ENCODE measurements at places on chromosomes 4 and X. TPM values are rescaled to one million over a fixed set of nuclear protein-coding genes. Genes with fewer than 3 reads are reported as not detected.

HSFX4 gene
- not detected for total RNA-seq

DCAF12L2 gene
- not detected for total RNA-seq

P2RY8 gene
- 40.1 TPM for total RNA-seq

PCSK1N gene
- total RNA-seq, result 1.9 TPM

PFKFB1 gene
- total RNA-seq, result 1.6 TPM

NWD2 gene
- not detected for total RNA-seq

EFNB1 gene
- 5.1 TPM for total RNA-seq

GRID2 gene
- total RNA-seq, result not detected

GAGE12C gene
- total RNA-seq, result not detected

ZNF674 gene
- 3.7 TPM for total RNA-seq

FAT4 gene
- not detected for total RNA-seq

HTN3 gene
- total RNA-seq, result not detected

VGLL1 gene
- total RNA-seq, result not detected

CPEB2 gene
- 13.5 TPM for total RNA-seq

NEUROG2 gene
- total RNA-seq, result 0.26 TPM

RHOXF2B gene
- not detected for total RNA-seq

RRH gene
- 0.99 TPM for total RNA-seq

ADGRA3 gene
- total RNA-seq, result 13.9 TPM

GRCh38 chr4:128846063-128846462 lies 36.6 kb downstream of the JADE1 start:
- no peak for DNase-seq

DNA sequence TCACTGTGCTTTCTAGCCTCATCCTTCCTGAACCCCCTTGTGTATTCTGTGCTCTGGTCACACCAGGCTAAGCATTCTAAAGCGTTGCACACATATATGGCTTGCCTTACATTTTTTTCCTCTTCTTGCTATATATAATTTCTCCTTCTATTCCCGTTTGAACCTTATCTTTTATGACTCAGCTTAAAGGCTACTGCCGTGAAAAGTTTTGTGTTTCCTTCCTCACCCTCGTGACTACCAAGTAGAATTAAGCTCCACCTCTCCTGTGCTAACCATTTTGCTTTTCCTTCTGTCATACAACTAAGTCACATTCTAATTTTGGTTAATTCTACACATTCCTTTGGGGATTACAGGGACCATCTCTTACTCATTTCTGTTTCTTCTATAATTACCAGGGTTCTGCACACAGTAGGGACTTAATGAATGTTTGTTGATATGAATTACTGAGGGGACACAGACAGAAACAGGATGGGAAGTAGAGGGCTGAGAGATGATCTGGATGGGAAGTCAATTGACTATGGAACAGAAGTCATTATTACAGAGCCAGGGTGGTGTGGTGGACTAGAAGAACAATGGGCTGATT lies 67.1 kb downstream of the DOCK11 start:
- no peak for DNase-seq

DNA sequence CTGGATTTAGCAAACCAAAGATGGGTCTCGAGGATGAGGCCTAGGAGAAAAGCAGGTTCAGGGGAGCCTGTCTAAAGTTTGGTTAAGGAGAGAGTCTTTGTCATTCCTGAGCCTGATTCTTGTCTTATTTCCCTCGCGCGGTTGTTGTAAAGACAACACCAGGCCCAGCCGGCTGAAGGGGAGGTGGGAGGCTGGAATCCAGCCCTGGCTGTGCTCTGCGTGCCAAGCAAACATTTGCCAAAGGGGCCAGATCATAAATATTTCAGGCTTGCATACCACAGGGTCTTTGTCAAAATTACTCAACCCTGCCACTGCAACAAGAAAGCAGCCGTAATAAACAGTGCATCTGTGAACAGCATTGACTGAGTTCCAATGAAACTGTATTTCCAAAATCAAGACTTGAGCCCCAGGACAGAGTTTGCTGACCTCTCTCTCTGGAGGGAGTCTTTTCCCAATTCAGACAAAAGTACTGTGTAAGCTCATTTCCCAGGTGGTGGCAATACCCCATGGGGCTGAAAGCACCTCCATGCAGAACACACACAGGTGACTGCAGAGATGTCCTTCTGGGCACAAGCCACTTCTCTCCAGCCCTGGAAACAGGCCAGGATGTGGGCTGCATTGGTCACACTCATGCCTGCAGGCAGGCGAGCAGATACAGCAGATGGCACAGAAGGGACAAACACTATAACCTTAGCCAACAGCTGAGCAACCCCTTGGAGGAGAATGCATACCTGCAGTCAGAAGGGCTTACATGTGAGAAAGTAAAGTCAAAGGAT lies 320.3 kb downstream of the STK32B start:
- DNase-seq, result no peak

GRCh38 chr4:137361756-137362470 lies 170.4 kb downstream of the PCDH18 start:
- no peak for DNase-seq

DNA sequence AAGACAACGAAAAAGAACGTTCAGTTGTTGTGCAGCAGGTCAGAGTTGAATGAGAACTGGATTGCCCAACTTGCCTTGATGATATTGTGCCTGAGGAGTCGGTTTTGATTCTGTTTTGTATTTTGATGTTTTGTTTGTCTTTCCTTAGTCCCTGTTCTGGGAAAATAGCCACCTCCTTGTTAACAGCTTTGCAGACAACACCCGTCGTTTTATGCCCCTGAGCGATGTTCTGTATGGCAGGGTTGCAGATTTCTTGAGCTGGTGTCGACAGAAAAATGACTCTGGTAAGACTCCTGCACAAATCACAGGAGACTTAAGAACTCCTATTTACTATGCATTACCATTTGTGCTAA lies 4.5 kb downstream of the BST1 start:
- DNase-seq, result no peak

- no peak for DNase-seq
These were observed 8.0 kb upstream of the CDKN2AIP start for GRCh38 chr4:183436417-183436816.

- no peak for DNase-seq
These were observed 19.1 kb downstream of the GSX2 start for GRCh38 chr4:54118850-54119589.

GRCh38 chr4:155787113-155787710 lies 28.4 kb downstream of the GUCY1B1 start:
- peak; percentile 5 for DNase-seq

- no peak for DNase-seq
These were observed 36.8 kb downstream of the CC2D2A start for GRCh38 chr4:15506464-15506863.

DNA sequence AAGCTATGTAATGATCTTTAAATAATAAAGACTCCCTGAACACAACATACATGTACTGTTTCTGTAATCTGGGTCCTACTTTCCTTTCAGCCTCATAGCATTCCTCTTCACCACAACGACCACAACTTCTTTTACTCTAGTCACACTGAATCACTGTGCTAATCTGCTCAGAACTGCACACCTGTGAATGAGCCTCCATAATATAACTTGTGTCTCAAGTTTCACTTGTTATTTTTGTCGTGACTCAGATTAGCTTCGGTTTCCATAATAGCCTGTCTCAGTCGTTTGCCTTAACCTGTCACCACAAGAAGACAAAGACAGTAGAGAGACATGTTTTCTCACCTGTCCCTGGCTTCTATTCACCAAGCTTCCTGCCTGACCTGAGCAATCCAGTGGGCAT lies 61.8 kb downstream of the MAGED1 start:
- no peak for DNase-seq

DNA sequence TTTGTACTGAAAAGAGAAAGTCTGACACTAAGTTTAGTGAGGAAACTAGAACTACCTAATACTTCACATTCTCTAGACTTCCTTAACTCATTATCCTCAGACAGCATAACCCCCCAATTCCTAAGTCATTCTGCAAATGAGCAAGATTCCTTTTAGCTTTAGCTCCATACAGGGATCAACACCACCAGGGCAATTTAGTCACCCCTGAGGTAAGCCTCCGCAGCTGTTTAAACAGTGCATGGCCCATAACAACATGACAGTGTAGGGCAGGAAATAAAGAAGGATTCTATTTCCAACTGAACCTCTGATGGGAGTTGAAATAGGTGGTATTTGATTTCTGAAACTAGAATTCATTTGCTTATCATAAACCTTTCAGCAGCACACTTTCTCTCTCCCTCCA lies 112.8 kb upstream of the DKK2 start:
- no peak for DNase-seq

GRCh38 chrX:54695231-54695630 lies 102.8 kb downstream of the ITIH6 start:
- no peak for DNase-seq

- DNase-seq, result no peak
These were observed 215.8 kb downstream of the MID1IP1 start for GRCh38 chrX:39017077-39017476.

GRCh38 chr4:185210102-185210981 lies 944 bp downstream of the SNX25 start:
- peak; percentile 63 for DNase-seq

DNA sequence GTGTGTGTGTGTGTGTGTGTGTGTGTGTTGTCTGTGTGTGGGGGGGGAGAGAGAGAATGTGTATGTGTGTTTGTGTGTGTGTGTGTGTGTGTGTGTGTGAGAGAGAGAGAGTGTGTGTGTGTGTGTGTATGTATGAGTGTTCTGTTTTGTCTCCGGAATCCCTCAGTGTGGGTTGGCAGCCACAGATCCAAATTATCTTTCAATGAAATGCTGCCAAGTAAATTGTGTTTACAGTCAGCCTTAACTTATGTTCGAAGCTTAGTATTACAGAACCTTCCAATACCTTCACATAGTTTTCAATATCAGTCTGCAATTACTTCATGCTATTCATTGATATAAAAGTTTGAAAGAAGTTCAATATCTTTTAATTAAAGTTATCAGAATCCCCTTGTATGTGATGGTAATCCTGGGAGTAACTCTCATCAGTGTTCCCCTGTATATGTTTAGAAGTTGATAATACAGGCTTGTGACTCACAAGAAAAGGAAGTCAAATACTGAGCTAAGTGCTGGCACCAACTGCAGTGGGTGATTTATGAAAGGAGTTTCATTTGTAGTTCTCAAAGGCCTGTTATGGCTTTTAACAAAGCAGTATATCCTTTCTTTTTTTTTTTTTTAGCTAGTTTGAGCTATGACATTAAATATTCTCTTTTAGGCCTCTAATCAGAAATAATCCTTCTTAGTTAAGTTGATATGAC lies 51.6 kb upstream of the HTR2C start:
- DNase-seq, result no peak

- DNase-seq, result no peak
These were observed 163.4 kb downstream of the BANK1 start for GRCh38 chr4:101953949-101954348.

- DNase-seq, result no peak
These were observed 81.3 kb downstream of the HMGN5 start for GRCh38 chrX:81120258-81120935.

GRCh38 chr4:172845281-172845680 lies 323.3 kb upstream of the GALNT7 start:
- DNase-seq, result no peak

- peak; percentile 43 for DNase-seq
These were observed 4.3 kb upstream of the TSPAN5 start for GRCh38 chr4:98662626-98663225.

DNA sequence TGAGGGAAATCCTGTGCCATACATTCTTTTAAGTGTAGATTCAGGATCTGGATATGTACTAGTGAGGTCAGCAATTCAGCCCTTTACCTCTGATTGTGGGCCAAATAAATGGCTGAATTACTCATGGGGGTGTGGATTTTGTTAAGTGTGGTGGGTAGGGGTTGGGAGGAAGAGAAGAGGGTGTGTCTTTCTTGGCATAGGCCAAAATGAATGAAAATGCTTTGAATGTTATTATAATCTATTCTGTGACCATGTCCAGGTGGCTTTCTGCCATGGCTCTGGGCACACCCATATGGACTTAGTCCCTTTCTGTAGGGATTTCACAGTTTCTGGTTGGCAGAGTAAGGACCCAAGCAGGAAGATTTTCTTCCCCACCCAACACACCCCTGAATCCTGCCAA lies 244.3 kb downstream of the CBR4 start:
- no peak for DNase-seq

DNA sequence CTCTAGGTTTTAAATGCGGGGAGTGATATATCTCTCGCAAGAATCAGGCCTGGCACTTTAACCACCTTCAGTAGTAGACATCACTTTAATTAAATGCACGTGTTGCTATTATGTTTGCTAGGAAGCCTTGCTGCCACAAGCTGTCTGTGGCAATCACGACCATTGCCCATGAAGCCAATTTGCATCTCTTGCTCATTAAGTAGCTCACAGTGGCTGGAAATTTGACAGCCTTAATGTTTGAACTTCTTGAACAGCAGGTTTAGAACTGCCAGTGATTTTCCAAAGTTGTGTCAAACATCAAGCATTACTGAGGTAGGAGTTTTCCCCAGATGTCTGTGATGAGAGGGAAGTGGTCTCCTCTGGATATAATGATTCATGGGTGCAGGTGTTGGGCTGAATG lies 642.3 kb upstream of the CPEB2 start:
- no peak for DNase-seq

DNA sequence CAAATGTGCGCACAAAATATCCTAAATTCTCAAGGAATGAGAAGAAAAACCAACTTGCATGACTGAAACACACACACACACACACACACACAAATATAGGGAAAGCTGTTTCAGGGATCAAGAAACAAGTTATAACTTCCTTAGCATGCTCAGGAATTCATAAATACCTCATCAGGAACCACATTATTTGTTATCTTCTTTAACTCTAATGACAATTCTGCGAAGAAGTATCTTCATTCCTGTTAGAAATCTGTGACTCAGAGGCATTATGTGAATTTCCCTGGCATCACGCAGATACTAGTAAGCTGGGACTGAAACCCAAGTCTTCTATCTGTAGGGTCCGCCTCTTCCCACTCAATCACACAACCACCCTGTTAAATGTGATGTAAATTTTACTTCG lies 30.3 kb downstream of the TMPRSS11A start:
- no peak for DNase-seq

All from activated T-cell treated with anti-CD3 and anti-CD28 coated beads, Interleukin-2, amount 50 U/mL, for 72 hours (primary cell).